ELR (cell line): ENCODE measurements at places on chromosomes 7 and 10.

DNA sequence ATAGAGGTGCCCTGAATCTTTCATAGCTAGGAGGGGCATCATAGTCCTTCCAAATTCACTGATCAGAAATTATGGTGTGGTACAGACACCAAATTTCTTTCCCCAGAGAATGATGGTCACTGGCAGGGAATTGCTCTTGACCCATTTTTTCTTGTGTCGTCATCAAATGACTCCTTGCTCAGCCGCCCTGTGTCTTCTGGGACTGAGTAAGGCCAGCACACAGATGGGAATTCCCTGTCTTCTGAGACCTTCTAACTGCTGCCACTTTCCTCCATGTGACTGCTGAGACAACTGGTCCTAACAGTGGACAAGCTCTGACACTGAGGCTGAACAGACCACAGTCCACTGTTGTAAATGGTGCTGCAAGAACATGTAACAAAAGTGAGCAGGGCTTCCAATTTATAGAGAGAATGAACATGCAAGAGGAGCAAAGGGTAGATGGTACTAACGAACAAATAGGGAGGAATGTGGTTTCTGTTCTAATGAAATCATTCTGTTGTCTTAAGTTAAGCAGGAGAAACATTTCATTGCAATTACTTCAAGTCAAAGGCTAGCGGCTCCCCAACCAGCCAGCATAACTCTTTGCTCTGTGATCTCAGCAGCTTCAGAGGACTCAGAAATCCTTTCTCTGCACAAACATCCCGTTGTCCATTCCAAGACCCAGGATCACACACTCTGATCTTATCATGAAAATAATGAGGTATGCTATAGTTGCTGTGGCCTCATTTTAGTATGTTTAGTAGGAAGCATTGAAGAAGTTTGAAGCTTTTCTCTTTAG lies 235.9 kb upstream of the PRSS1 start:
- no peak for DNase-seq

DNA sequence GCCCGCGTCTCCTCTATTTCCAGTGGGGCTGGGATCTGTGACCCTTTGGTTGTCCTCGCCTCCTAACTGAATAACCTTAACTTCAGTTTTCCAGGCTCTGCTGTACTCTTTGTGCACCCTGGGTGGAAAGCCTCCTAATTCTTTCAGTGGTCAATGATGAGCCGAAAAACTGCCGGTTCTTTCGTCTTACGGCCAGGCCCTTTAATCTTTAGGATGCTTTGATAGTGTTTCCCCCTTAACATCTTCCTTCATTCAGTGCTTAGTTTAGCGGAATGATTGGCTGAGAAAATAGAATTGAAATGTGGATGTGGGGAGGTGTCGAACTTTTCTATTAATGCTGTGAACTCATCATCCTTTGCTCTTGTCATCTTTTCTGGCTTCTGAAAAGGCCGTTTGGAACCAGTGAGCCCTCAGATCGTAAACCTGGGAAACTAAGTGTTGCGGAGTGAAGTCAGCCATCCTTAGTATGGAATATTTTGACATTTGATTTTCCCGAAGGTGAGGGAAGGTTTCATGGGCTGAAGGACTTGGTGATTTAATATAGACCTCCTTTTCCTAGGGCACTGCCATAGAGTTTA lies 847 bp downstream of the GARS1 start:
- DNase-seq = peak; percentile 40

DNA sequence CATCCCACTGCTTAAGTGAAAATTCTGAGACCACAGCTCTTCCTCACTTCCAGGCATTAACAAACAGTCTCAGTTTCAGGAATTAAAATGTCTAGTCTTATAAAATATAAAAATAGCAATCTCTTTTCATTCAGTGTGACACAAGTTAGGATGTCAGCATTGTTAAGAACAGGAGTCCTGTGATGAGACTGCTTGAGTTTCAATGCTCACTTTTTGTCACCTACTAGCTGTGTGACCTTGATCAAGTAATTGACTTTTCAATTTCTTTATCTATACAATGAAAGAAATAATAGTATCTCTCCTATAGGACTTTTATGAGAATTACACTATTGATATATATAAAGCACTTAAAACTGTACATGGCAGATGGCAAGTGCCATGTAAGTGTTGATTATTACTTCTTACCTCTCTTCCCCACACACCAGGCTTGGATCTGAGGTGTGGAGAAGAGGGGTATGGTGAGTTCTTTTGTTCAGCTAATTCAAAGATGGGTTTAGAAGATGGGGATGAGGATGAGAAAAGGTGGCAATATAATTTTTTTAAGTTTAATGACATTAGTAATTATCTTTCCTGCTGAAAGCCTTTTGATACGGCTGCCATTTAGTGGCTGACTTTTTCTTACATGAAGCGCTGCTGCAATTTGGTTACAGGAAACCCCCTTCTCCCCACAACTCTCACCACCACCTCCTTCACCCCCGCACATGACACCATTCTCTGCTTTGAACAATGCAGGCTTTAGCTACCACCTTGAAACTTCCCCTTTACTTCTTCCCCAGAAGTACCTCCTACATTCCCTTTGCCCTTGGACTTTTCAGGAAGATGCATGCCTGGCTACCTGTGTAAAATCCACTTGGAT lies 20.8 kb upstream of the HYAL4 start:
- no peak for DNase-seq

- DNase-seq = no peak
Observed at GRCh38 chr10:34931216-34931615, 116.1 kb upstream of the PARD3 start.

GRCh38 chr10:81109200-81109752 lies 571.6 kb downstream of the SH2D4B start:
- DNase-seq = no peak

DNA sequence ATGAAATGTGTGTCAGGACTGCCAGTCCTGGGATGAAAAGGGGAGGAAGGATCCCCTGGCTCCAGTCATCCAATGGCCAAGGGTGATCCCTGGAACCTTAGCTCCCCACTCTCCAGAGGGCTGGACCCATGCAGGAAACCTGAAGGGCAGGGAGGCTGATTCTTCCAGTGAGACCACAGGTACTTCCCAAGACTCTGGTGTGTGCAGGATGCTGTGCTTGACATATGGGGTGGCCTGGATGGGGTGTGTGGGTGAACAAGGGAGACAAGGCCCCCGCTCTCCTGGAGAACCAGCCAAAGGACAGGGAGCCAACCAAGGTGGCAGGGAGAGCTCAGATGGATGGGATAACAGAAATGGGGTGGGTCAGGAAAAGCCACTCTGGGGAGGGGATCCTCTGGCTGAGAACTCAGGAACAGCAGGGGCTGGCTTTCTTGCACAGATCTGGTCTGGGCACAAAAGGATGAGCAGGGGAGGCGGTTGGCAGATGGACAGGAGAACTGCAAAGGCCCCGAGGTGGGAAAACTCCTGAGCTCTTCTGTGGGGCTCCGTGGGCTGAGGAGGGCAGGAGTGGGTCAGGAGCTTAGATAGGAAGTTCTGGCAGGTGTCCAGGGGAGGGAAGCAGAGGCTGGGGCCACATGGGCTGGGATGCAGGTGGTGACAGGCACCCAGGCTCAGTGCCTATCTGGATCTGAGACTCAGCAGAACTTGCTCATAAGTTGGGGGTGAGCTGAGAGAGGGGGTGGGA lies 100.6 kb downstream of the ARHGAP22 start:
- no peak for DNase-seq

DNA sequence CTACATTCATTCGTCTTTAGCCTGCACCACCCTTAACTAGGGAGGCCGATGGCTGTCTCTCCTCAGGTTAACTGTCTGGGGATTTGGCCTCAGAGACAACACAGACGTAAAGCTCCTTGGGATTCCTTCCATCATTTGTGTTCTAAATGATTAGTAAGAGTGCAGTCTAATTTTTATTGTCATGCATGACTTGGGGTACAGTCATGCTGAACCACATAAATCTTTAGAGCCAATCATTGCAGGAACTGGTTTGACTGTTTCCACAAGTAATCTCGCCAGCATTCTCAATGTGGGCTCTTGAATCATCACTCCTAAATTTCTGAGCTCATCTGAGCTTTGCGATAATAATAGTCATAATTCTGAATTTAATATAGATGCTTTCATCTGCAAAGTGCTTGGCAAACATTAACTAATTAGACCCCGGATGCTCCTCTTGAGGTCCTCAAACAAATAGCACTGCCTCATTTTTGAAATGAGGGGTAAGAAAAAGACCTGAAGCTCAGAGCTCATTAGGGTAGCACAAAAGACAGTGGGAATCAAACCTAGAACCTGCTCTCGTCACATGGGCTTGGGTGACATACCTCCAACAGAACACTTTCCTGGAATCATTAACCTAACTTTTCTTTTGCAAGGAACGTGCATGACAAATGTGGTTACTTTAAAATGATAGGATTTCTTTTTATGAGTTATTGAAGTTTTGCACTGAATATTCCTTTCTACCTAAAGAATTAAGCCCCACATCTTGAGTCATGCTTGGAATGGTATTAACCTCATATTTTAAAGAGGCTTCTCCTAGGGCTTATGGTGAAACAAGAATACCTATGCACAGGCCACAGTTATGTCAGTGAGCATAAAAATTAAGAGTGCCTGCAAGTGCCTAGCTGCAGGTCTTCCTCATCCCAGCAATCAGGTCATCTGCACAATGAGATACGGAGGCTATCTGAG lies 118.9 kb upstream of the NRP1 start:
- DNase-seq = peak; percentile 91

- no peak for DNase-seq
Observed at GRCh38 chr7:19239951-19240350, 94.7 kb upstream of the FERD3L start.

DNA sequence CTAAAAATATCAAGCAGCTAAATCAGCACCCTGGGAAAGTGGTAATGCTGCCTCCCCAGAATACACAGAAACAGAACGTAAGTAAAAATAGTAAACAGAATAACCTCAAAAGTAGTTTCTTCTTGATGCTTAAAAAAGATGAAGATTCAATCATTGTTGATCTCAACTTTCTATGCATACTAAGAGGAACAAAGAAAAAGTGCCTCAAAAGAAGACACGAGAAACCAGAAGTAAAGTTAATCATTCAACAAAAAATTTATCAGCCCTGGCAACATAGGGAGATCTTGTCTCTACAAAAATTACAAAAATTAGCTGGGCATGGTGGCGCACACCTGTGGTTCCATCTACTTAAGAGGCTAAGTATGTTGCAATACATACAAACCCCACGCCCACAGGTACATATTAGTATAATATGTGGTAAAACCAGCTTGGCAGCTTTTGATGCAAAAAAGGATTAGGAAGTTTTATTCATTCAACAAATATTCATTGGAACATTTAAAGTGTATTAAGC lies 153.7 kb downstream of the NRBF2 start:
- no peak for DNase-seq

DNA sequence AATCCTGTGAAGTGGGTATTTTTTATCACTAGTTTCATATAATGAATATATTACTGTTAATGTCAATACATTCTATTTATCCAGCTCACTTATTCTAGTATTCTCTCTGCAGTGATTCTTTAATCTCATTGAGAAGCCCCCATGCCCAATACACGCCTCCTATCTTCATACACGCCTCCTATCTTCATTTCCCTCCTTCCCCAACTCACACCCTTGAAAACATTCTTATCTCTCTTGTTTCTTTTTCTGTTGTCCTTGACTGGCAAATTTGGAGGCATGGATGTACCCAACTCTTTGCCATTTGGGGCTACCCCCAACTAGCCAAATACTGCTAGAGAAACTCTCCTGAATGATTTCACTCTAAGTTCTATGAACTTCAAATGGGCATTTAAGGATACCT lies 40.5 kb downstream of the ST8SIA6 start:
- no peak for DNase-seq

GRCh38 chr7:44967571-44968446 lies 11.0 kb downstream of the MYO1G start:
- peak; percentile 43 for DNase-seq

DNA sequence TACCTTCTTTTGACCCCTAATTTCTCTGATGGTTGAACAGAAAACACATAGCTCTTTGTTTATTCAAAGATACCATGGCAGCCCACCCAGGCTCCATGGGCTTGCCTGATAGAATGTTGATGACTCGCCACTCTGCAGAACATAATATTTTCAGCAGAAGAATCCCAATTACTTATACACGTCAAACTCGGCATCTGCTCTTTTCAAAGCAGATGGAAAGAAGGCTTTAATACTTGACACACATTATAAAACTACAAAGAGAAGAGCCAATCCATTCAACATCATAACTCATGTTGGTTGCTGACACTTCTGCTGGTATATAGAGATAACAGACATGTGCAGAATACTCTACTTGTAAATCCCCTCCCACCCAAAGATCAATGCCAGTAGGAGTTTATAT lies 69.0 kb downstream of the FOXI2 start:
- DNase-seq = no peak

DNA sequence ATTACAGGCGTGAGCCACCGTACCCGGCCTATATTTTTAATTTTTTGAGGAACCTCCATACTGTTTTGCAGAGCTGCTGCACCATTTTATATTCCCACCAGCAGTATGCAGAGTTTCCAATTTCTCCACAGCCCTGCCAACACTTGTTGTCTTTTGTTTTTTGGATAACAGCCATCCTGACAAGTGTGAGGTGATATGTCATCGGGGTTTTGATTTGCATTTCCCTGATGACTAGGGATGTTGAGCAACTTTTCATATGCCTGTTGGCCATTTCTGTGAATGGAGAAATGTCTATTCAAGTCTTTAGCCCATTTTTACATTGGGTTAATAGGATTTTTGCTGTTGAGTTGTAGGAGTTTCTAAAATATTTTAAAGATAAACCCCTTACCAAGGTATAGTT lies 22.2 kb downstream of the ENTPD7 start:
- DNase-seq = peak; percentile 72

DNA sequence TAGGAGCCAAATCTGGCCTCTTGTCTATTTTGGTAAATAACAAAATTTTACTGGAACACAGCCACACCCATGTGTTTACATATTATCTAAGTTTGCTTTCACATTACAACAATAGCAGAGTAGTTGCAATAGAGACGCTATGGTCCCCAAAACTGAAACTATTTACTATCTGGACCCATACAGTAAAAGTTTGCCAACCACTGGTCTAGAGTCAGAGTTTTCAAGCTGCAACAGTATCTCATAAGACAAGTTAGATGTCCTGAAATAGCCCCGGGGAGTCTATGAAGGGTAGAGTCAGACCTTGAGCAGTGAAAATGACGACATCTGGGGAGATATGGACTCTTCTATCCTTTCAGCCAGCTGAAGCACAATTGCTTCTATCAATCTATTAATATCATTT lies 74.2 kb downstream of the CTNNA3 start:
- DNase-seq = no peak

DNA sequence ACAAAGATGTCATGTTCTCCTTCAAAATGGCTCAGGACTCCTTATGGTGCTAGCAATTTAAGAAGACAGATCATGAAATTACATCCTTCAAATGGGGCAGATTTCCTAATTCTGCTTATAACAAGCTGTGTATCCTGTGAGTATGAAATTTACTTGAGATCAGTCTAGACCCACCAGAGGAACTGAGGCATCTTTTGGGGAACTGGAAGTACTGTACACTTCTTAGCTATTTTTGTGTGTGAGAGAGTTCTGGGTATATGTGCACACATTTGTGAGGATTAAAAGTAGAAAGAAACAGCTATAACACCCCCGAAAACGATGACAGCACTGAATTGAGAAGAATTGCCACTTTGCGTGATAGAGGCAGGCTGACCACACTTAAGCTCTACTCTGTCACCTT lies 187.0 kb upstream of the CCDC6 start:
- DNase-seq = no peak
